ENCODE measurements at places on chromosomes 5 and 9.

GRCh38 chr5:74185599-74185998, 454.9 kb downstream of the ENC1 start:
- DNase-seq = peak; percentile 48

DNA sequence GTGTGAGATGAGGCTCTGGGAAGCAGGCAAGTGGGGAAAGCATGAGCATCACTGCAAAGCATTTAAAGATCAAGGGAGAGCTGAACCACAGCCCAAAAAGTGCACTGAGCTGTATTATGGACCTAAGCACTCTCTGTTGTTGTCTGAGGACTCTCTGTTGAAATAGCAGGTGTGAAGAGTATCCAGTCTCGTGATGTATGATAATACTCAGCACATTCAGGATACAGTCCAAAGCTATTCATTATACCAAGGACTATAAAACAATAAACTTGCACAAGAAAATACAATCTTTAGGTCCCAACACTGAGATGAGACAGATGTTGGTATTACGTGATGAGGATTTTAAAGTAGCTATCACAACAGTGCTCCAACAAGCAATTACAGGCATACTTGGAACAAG, 97.5 kb upstream of the IGFBPL1 start:
- DNase-seq = no peak

GRCh38 chr9:33129251-33129885, 37.8 kb downstream of the B4GALT1 start:
- DNase-seq = no peak

GRCh38 chr5:58136406-58136805, 323.5 kb downstream of the PLK2 start:
- DNase-seq = no peak

GRCh38 chr5:42951293-42951840, 88.8 kb downstream of the ANXA2R start:
- DNase-seq = peak; percentile 68

DNA sequence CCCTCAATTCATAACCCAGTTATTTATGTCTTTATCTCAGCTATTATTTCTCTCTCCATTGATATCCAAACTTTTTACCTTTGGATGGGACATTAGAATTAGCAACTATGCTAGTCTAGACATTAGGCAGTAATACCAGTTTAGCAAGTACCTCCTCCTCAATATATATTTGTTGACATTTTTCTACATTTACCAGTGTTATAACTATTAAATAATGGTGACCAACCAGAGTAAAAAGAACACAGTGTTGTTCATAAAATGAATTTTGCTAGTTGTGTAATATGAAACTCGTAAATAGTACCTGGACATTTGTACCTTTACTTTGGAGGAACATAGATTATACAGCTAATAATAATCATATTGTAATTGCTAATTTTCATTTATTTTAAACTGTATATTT, 554.6 kb upstream of the CDH6 start:
- no peak for DNase-seq

GRCh38 chr5:150058480-150059126, 27.8 kb downstream of the CSF1R start:
- DNase-seq = peak; percentile 91

DNA sequence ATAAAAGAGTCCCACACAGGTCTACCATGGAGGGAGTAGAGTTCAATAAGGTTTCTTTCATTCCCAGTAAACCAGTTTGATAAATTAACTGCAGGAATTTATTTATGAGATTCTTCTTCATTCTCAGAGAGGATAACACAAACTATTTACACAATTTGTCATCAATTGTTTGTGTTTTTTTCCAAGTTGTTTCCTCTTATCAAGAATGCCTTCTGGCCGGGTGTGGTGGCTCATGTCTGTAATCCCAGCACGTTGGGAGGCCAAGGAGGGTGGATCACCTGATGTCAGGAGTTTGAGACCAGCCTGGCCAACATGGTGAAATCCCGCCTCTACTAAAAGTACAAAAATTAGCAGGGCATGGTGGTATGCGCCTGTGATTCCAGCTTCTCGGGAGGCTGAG, 216.7 kb downstream of the MLLT3 start:
- DNase-seq = no peak

- DNase-seq = peak; percentile 19
These were observed 185.0 kb downstream of the GAPVD1 start for GRCh38 chr9:125446561-125447094.
